ENCODE measurements at places on chromosomes 7 and 10.
A peak's percentile ranks its signal among the peaks of the same experiment; 100 is the strongest.

GRCh38 chr7:71705901-71706596, 574.1 kb downstream of the GALNT17 start:
- no peak for DNase-seq

DNA sequence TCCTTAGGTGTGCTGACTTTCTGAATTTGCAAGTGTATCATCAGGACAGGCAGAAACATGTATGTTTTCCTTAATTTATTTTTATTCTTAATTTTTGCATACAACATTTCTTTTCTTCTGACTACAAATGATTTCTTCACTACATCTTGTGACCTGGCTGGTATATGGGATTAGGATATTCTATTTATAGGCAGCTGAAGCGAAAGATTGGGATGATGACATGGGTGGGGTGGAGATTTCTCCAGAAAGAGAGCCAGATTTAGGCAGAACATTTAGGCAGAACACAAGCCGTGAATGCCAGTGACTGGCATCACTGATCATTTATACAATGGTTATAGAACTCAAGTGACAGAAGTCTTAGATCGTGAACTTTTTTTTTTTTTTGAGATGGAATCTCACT, 256.7 kb downstream of the KLF6 start:
- no peak for DNase-seq

DNA sequence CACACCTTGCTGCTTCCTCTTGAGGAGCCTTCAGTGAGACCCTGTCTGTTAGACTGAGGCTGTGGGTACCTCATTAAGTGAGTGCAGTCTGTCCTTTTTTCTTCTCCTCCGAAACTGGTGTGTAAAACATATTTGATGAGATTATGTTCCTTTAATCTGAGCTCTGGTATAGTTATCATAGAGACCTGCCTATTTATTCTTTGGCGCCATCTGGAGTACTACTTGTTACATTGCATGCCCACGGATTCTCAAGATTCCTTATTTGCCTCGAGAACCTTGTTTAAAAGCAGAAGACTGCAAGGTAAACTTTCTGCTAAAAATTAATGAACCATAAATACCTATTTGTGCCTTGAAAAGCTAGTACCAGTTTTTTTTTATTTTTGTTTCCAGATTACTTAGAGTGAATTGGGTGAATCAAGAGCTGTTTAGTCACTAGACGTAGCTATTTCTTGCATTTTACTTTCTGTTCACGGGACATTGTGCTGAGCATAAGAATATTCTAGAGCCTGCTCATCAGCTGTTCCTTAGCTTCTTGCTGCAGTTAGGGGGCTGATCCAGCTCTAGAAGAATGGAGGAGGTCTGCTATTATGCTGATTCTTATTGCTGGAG, 16.9 kb upstream of the STMP1 start:
- DNase-seq = peak; percentile 24

GRCh38 chr7:38192327-38192726, 14.3 kb downstream of the STARD3NL start:
- DNase-seq = no peak

- DNase-seq = no peak
Measured at GRCh38 chr7:81534446-81534845, 235.4 kb downstream of the HGF start.

- DNase-seq = no peak
Measured at GRCh38 chr10:106402458-106402857, 762.0 kb downstream of the SORCS1 start.

DNA sequence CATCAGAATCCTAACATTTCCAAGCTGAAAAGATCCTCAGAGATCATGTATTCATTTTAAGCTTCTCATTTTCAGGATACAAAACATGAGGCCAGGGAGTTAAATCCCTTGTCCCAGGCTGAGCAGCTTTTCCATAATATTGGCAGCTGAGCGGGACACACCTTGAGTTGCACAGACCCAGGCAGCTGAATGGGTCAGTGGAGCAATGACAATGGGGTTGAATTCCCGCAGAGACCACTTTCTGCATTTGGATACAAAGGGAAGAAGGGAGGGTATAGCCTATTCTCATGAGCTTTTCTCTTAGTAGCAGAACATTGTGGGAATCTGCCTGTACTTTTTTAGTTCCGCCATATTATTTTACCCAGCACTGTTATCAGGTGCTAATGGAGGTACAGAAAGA, 49.5 kb downstream of the PRR15 start:
- no peak for DNase-seq
